ENCODE measurements at places on chromosomes 6 and 20.

DNA sequence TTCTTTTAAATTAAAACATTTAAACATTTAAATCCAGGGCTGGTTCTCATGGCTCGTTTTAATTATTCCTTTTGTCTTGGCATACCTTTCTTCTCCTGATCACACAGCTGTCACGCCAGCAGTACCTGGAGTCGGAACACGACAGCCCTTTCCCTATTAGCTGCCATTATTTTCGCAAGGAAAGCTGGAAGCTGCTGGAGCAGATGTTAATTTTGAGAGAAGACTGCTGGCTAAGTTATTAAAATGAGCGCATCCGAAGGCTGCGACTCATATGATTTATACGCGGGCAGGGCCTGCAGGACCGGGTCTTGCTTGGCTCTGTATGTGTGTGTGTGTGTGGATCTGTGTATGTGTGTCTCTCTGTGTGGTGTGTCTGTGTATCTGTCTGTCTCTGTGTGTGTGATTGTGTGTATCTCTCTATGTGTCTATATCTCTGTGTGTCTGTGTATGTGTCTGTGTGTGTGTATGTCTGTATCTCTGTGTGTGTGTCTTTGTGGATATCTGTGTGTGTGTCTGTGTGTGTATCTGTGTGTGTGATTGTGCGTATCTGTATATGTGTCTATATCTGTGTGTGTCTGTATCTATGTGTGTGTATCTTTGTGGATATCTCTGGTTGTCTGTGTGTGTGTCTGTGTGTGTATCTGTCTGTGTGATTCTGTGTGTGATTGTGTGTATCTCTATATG is 191.5 kb downstream of the CDH4 start:
- DNase-seq, result no peak

- DNase-seq, result no peak
Observed at GRCh38 chr6:18212231-18212630, 52.1 kb downstream of the DEK start.

- no peak for DNase-seq
Observed at GRCh38 chr20:62089393-62089792, 23.7 kb upstream of the TAF4 start.

- no peak for DNase-seq
Observed at GRCh38 chr6:145882121-145882531, 67.5 kb upstream of the FBXO30 start.

GRCh38 chr6:126618639-126619343 is 278.9 kb downstream of the CENPW start:
- no peak for DNase-seq

DNA sequence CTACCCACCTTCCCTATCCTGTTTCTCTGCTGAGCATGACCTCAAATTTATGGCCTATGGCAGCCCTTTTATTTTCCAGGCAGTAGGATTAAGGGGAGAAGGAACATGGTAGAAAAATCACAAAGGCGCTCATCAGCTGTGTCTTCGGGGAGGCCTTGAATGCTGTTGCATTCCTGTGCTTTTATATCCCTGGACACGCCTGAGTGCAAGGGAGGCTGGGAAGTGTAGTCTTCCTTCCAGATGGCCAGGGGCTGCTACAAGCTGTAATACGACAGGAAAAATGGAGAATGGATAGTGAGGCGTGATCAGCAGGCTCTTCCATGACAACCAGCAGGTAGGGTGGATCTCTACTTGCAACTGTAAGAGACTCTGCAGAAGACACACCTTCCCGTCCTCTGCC is 210.9 kb upstream of the GGTLC1 start:
- DNase-seq, result no peak

DNA sequence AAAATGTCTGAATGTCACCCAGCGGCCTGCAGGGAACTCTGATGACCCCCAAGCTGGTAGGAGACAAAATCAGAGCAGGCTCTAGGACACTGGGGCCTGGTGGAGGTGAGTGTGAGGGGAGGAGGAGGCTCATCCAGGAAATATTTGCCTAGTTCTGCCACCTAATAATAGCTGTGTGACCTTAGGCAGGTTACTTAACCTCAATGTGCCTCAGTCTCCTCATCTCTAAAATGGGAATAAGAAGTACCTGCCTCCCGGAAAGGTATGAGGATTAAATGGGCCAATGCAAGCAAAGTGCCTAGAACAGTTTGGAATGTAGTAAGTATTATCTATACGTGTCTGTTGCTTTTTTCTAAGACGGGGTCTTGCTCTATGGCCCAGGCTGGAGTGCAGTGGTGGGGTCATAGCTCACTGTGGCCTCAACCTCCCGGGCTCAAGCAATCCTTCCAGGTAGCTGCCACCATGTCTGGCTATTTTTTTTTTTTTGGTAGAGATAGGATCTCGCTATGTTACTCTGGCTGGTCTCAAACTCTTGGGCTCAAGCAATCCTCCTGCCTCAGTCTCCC is 60.4 kb downstream of the RAB44 start:
- DNase-seq, result no peak

- no peak for DNase-seq
Observed at GRCh38 chr6:29749308-29749662, 26.1 kb downstream of the HLA-F start.

Measured in stimulated activated CD4-positive, alpha-beta T cell treated with anti-CD3 and anti-CD28 coated beads, Interleukin-15, amount 100 ng/mL, for 24 hours (primary cell).